ENCODE measurements at places on chromosomes 4 and X. TPM values are rescaled to one million over a fixed set of nuclear protein-coding genes. Genes with fewer than 3 reads are reported as not detected.
A peak's percentile ranks its signal among the peaks of the same experiment; 100 is the strongest.

- no peaks in the 10 kb centered on the region for H3K4me1 ChIP-seq
- no peak for DNase-seq
- H3K36me3 ChIP-seq = no peaks in the 10 kb centered on the region
These were observed 362.3 kb downstream of the PABPC4L start for GRCh38 chr4:133839326-133839725.

DNA sequence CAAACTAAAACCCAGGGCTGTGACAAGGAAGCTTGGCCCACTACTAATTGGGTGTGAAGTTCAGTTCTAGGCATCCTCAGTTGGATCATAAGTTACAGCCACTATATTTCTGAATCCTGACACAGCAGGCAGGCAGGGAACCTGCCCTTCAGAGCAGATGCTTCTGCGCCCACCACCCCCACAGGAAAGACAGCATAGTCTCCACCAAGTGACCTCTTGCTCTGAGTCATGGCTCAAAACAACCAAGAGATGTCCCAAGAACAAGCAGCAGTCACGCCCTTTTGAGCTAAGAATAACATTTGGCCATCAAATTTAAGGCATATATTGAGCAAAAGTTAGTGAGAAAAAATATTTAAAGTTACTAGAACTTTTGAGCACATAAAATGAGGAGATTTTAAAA, 170.7 kb upstream of the SMARCAD1 start:
- H3K36me3 ChIP-seq = no peaks in the 10 kb centered on the region
- DNase-seq = no peak
- H3K27me3 ChIP-seq = no peaks in the 10 kb centered on the region

- peak overlapping the region; percentile 23 for H3K4me3 ChIP-seq
- no peak overlapping the region for H3K27ac ChIP-seq
- no peaks in the 10 kb centered on the region for H3K27me3 ChIP-seq
- H3K4me1 ChIP-seq = no peaks in the 10 kb centered on the region
- no peaks in the 10 kb centered on the region for H3K36me3 ChIP-seq
- DNase-seq = no peak
These were observed 496 bp downstream of the SH2D1A start for GRCh38 chrX:124346877-124347241.

GRCh38 chrX:18210470-18210869, 10.2 kb downstream of the BEND2 start:
- no peaks in the 10 kb centered on the region for H3K27me3 ChIP-seq
- H3K4me3 ChIP-seq = no peak overlapping the region
- no peaks in the 10 kb centered on the region for H3K36me3 ChIP-seq
- DNase-seq = no peak
- H3K4me1 ChIP-seq = no peaks in the 10 kb centered on the region
- H3K27ac ChIP-seq = no peak overlapping the region

The CFP gene
- total RNA-seq = 24.8 TPM

The GPR119 gene
- total RNA-seq = not detected

The GPRIN3 gene
- total RNA-seq = 34.2 TPM

Measured in lower lobe of right lung (tissue), 2 donors.